ENCODE measurements at places on chromosomes 1 and 21. TPM values are rescaled to one million over a fixed set of nuclear protein-coding genes. Genes with fewer than 3 reads are reported as not detected.

GRCh38 chr1:14003552-14003951, 303.6 kb downstream of the PRDM2 start:
- no peak for DNase-seq

DNA sequence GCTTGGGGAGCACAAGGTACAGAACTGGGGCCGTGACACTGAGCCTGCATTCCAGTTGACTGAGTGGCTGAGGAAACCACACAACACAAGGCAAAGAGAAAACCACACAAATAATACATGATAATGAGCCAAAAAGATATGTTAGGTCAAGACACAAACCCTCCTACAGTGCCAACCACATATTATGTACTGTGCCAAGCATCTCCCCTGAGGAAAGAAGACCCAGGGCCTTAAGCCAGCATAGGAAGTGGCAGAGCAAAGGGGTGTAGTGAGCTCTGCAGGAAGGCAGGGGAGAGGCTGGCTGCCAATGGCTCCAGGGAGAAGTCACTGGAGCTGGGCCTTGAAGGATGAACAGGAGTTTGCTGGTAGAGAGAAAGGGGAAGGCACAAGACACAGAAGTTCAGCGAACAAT, 28.2 kb downstream of the CTNNBIP1 start:
- DNase-seq, result no peak

DNA sequence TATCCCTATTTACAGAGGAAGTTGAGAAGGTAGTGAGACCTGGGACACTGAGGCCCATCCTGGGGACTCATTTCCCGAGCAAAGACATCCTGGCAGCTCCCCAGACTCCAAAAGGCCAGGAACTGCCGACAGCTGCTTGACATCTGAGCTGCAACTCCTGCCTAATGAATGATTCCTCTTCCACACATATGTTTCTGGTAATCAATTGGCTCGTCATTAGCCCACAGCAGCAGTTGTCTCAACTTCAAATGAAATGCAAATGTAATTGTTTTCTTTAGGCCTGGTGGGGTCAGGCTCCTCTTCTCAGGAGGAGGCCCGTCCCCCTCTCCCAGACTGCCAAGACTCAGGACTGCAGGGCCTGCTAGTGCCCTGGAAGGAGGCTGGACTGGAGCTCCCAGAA, 61.8 kb upstream of the DISP3 start:
- DNase-seq, result no peak

- no peak for DNase-seq
These were observed 475.6 kb upstream of the B3GALT2 start for GRCh38 chr1:193662030-193662429.

DNA sequence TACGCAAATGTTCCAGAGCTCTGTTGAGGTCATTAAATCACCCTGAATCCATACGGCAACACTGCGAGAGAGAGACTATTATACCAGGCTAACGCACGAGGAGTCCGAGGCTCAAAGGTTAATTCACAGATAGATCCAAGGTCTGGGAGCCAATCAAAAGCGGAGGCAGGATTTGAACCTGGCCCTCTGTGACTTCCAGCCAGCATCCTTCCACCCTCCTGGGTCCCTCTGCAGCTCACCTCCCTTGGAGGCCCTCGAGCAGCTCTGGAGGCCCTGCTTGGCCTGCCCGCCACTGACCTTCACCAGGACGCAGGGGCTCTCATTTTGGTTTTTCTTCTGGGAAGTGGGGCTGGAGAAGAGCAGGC, 42.1 kb downstream of the KIAA1614 start:
- DNase-seq, result no peak

DNA sequence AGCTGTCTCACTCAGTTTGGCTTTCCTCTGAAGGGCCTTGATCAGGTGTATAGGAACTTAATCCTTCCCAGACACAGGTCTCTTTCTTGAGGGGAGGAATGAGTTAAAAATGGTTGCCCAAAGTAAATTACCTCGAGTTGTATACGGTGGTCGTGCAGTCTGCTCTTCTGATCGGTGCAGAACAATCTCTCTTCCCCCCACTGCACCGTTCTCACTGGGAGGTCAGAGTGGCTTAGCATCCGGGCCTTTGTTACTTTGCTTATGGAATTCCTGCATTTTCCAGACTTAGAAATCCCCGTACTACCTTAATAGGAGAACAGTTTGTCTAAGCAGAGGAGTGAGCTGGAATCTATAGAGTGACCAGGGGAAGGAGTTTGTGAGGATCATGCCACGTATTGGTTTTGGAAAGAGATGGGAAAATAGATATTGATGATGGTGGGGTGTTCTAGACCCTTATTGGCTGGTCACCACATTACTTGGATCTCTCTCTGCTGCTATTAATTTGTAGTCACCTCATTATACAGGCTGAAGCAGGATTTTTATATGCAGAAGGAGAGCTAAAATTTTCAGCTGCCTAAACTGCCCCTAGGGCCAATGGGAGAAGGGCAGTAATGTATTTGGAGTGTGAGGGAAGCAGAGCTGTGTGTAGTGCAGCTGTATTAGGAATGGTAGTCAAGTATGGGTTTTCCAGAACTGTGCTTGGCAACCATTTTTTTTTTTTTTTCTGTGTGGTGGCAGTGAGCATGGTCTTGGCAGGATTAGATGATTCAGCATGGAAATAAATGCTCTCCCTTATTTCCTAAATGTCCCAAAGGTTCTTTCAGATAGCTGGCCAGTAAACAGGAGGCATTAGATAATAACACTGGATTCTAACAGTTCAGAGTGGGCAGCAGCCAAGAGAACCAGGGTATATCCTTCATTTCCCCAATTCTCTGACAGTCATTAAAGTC, 81.5 kb downstream of the NDUFS5 start:
- DNase-seq, result no peak

- DNase-seq, result no peak
These were observed 16.4 kb downstream of the HTR1D start for GRCh38 chr1:23200883-23201282.

GRCh38 chr1:19786988-19787423, 12.7 kb downstream of the TMCO4 start:
- DNase-seq, result no peak

GRCh38 chr1:10432910-10433700, 2.9 kb downstream of the CENPS start:
- no peak for DNase-seq

DNA sequence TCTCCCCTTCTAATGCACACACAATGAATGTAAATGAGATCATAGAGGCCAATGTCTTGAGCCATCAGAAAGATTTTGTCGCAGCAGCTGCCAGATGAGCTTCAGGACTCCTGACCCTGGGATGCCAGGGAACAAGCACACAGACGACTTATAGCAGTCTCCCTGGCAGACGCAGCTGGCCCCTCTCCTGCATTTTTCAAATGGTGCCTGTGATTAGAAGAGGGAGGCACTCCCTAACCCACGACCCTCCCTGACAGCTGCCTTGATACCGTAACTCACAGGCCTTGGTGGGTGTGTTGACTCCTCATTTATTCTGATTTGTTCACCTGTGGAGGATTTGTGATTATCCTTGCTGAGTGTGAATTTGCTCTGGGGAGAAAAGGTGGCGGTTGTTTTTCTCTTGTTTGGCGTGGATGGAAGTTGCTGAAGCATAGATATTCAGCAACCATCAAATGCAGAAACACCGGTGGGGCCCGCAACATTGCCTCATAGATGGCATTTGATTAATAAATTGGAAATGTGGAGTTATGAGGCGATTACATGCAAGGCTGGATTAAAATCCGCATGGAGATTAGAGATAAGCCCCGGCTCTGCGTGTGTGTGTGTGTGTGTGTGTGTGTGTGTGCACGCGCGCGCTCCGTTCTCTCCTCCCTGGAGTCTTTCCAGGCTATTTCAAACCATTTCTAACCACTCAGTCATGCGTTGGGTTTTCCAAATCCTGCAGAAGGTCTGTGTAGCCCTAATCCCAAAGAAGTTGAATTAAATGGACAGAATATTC, 2.1 kb upstream of the RD3 start:
- no peak for DNase-seq

GRCh38 chr1:157734321-157734720, 33.8 kb upstream of the FCRL3 start:
- DNase-seq, result no peak

DNA sequence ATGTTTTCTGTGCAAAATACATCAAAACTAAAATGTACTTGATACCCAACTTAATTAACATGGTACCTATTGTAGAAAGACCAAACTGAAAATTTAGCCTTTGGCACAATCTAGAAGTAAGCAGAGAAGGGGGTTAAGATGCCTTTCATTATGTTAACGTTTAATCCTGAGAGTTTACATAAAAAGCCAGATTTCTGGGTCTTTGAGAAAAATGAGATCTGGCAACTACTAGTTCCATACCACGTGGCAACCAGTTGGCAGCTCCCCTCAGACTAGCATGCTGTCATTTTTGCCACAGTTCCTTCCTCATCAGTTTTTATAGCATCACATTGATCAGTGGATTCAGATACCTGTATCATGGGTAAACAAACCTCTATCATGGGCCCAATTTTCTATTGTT, 1.5 kb downstream of the RO60 start:
- DNase-seq, result no peak

SIKE1 gene
- total RNA-seq, result 40.1 TPM

TNFRSF4 gene
- 0.25 TPM for total RNA-seq

RAB25 gene
- total RNA-seq, result 46.0 TPM

FAAH gene
- total RNA-seq, result 16.6 TPM

HAO2 gene
- not detected for total RNA-seq

GJA5 gene
- total RNA-seq, result 0.29 TPM
